Fibroblast of upper back skin (primary cell): ENCODE measurements at places on chromosomes 16 and 17.

DNA sequence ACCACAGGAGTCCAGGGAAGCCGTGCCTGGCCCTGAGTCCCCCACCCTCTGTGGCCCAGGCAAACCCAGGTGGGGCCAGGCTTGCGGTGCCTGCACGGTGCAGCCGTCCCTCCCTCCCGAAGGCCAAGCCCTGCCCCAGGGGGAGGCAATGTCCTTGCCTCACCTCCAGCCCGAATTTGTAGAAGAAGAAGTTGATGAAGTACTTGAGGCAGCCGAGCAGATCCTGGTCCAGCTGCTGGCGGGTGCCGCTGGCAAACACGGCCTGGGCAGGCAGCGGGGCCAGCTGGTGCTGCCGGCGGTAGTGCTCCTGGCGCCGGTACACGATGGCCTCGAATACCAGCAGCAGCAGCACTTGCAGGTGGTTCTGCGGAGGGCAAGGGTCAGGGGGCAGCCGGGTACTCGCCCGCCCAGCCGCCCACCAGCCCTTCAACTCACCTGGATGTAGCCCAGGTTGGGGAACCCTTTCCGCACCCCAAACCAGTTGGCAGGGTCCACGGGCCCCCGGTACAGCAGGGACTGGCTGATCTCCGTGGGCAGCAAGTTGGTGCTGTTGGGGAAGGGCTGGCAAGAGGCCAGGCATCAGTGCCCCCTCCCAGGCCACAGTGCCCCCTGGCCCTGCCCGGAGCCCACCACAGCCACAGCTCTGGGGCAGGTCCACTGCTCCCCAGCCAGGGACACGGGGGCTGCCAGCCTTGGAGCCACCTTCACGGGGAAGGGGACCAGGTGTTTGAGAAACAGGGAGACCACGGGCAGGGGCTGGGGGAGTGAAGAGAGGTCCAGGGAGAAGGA, 26.1 kb downstream of the CTU2 start:
- no peak for DNase-seq

DNA sequence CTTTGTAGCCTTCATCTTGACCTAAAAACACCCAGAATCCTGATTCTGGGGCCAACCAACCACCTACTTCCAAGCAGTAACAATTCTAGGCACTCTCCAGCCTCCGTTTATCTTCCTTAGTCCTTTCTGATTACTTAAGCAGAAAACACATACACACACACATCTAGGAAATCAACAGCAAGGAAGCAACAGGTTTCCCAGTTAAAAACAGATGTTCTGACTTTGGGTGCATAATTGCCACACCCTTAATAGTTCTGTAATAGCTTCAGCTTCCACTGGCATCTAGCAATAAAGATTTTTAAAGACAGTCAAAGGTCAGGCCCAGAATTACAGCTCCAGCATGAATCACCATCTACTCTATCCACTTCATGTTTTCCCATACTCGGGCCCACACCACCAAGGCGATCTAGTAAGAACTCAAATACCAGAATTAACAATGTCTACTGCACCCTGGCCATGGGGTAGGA, 2.6 kb downstream of the ARHGAP17 start:
- peak; percentile 60 for DNase-seq

- no peak for DNase-seq
These were observed 684.1 kb upstream of the C16orf82 start for GRCh38 chr16:26382586-26382985.

GRCh38 chr17:9587969-9588656, 11.7 kb downstream of the CFAP52 start:
- no peak for DNase-seq

DNA sequence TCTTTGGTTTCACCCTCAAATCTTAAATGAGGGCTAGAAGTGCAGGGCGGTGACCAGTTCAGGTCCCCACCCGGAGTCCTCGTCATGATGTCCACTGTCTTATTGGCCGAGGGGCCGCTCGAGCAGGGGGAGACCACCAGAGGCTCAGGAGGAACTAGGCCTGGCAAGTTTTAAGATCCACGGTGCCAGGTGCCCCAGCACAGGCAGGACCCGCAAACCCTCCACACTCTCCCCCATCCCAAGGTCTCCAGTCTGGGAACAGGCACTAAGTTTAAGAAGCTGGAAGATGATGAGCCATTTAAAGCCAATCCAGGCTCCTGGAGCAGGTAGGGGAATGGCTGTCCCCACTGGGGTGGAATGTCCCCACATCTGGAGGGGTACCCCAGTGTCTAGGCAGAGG, 4.1 kb downstream of the DLX3 start:
- no peak for DNase-seq

DNA sequence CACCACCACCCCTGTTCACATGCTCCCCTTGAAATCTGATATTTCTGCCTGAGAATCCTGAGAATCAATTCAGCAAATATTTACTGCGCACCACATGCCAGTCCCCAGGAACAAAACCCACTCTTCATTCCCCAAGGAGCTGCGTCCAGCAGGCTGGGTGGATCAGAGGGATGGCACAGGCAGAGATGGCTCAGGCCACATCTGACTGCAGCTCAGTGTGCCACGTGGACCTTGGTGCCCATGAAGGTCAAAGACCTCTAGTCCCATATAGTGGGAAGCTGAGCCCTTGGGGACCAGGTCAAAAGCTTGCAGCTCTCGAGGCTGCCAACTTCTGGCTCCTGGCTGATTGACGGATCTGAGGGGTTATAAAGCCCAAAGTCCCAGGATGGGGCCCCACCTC, 31.8 kb downstream of the CD300LF start:
- DNase-seq = no peak

DNA sequence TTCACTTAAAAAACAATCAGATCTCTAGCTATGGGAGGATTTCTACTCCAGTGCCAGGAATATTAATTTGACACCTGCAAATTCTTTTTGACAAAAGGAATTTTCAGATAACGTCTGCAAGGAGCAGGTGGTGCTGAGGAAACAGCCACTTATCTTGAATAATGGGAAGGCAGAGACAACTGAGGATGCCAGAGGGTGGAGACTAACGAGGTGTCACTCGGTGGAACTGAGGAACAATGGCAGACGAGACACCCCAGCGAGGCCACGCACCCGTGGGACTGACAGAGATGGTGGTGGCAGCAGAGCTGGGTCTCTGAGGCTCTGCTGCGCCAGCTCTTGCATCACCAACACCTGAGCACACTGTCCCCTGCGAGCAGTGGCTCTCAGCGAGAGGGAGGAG, 42.2 kb downstream of the VAC14 start:
- no peak for DNase-seq

- DNase-seq = no peak
These were observed 18.8 kb downstream of the LRRC36 start for GRCh38 chr16:67345401-67345800.
